ENCODE measurements at places on chromosomes 6 and 20. TPM values are rescaled to one million over a fixed set of nuclear protein-coding genes. Genes with fewer than 3 reads are reported as not detected.
A peak's percentile ranks its signal among the peaks of the same experiment; 100 is the strongest.

Gene RGS17
- 9.0 TPM for total RNA-seq

- no peak for DNase-seq
Observed at GRCh38 chr20:7773511-7773910, 166.7 kb downstream of the HAO1 start.

DNA sequence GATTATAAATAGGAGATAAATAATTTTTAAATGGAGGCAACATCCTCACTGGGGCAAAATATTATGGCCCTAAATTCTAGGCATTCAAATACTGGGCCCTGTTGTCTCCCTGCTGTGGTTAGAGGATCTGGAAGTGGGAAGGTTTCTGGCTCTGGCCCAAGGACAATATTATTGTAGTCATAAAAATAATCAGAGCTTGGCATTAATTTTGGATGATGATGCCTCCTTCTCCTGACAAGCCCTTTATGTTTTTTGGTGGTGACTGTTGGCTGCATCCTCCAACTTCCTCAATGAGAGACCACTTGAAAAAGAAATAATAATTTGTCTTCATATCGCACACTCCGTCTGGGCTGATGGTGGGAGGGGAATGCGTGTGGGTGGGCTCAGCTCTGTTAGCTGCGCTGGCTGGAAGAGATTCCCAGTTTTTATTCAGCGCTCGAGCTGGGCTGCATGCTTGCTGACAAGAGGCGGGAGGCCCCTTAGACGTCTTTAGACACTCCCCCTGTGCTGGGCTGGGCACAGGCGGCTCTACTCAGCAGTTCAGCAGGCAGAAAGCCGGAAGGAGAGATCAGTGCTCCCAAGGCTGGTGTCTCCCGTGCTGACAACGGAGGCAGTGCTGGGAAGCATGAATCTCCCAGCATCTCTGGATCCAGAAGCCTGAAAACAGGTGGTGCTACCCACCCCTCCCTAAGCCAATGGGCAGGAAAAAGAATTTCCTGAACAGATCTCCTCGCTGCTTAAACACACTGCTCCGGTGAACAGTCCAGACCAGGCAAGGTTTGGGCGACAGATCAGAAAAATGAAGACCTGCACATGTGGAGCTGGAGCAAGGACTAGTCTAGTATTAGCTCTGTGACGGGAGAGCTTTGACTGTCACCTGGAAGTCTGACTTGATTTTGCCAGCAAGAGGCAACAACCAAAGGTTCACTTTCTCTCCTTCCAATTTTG is 97.7 kb downstream of the SYCP2 start:
- DNase-seq = peak; percentile 3

DNA sequence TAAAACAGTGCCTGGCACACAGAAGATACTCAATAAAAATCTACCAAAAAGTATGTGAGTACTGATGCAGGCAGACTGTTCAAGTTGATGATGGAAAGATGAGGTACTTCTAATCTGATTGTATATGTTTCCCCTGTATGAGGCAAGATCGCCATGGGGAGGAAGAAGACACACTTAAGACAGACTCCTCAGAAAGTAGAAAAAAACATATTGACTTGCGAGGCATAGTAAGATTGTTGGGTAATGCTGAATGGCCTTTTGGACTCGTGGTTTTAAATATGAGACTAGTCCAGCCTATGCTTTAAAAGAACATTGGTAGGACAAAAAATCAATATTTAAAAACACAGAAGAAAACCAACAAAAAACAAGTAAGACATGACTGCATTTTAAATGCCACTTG is 72.6 kb downstream of the SHPRH start:
- no peak for DNase-seq

GRCh38 chr6:159399751-159400221 is 230.6 kb downstream of the FNDC1 start:
- DNase-seq = no peak

DNA sequence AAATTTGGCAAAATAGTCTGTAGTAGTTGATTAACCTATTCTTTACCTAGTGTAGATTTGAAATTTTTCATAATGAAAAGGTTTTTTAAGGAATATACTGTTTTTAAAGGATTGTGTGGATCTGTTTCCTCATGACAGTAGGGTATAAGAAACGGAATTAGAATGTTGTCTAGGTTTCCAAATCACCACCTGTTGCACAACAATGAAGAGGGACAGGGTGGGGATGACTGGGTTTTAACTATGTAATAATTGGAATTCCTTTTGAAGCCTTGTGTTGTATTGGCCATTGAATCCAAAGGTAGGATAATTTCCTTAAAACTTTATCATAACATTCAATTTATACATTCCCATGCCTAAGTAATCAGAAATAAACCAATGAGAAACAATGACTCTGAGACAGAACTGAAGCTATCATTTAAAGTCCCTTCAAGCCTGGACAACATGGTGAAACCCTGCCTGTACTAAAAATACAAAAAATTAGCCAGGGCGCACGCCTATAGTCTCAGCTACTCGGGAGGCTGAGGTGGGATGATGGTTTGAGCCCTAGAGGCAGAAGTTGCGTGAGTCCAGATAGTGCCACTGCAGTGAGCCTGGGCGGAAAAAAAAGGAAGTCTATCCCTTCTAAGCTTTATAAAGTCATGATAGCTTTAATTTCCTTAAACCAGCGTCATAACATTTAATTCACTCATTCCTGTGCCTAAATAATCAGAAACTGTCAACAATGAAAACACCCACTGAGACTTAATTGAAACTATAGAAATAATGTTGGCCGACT is 18.3 kb upstream of the SLC17A5 start:
- DNase-seq = no peak
